ENCODE measurements at places on chromosomes 11 and 22.

GRCh38 chr11:33532720-33533385 lies 167.8 kb downstream of the C11orf91 start:
- DNase-seq: no peak

GRCh38 chr11:65851083-65851579 lies 6.8 kb downstream of the CFL1 start:
- no peak for DNase-seq

- DNase-seq: no peak
These were observed 221.4 kb downstream of the DBX1 start for GRCh38 chr11:19938866-19939265.

GRCh38 chr22:20550851-20551744 lies 43.7 kb downstream of the MED15 start:
- no peak for DNase-seq

DNA sequence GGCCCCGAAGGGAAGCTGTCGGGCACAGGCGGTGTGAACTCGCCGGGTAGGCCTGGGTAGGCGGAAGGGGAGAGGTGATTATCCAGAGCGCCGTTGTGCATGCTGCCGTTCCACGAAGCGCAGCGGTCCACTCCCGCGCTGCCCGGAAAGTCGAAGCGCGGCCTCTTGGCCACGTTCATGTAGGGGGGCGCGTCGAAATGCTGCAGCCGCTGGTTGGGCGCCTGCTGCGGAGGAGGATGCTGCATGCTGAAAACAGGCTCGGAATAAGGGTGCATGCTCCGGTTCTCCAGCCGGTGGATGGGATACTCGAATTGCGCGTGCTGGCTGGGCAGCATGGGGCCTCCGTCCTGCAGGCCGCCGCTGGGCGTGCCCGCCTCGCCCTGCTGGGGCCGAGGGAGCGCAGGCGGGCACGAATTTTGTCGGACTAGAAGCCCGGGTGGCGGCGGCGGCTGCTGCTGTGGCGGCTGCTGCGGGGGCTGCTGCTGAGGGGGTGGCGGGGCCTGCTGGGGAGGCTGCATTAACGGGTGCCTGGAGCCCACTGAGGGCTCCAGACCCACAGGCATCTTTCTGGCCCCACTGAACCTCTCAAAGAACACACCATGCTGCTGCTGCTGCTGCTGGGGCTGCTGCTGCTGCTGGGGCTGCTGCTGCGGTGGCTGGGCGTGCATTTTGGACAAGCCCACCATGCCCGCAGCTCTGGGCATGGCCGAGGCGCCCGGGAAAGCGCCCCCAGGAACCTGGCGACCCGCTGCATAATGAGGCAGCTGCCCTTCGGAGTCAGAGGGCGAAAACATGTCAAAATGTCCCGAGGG lies 2.3 kb downstream of the MN1 start:
- no peak for DNase-seq

- DNase-seq: no peak
These were observed 61.0 kb upstream of the MYO18B start for GRCh38 chr22:25680956-25681355.

- DNase-seq: no peak
These were observed 34.0 kb downstream of the IRAG1 start for GRCh38 chr11:10659339-10660216.

DNA sequence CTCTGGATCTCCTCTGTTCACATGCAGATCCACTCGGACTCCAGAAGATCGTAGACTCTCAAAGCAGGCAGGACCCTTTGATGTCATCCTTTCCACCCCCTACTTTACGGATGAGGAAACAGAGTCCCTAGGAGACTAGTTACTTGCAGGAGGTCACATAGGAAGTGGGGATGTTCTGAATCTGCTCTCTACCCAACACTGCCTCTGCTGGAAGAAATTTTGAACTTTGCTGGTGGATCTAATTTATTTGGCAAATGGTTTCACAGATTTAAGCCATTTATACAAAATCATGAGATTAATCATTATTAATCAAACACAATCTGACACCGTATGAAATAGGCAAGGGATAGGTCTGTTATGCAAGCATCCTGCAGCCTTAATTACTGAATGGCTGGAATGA lies 55.0 kb upstream of the USP47 start:
- DNase-seq: no peak

- DNase-seq: no peak
These were observed 840.4 kb upstream of the TENM4 start for GRCh38 chr11:80281194-80281593.

DNA sequence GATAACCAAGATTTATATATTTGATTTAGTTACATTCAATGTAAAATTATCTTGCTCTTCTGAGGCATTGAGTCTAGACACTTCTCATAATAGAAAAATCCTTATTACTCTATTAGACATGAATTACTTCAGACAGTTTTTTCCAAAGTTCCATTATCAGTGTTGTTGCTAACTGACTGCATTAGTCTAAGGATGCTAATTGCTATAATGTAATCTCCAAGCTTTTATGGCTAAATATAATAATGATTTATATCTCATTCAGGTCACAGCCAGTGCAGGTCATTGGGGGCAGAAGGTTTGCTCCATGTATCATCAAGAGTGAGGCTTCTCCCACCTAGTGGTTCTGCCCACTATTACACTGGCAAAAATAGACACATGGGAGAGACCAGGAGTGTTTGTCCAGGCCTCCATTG lies 377.2 kb upstream of the DDI1 start:
- no peak for DNase-seq

DNA sequence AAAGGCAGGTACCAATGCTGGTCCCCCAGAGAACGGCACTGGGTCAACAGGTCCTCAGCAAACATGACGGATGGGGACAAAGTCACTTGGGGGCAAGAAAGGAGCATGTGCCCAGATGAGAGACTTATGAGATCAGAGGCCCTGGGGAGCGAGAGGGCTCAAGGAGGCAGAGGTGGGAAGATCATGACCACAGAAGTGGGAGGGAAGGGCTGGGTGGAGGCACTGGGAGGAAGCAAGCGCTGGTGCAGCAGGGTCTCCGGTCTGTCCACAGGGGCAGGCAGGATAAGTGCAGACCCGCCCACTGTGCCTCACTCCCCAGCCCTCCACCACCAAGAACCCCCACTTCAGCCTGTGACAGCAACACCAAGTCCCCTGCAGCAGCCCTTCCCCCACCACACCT lies 10.9 kb downstream of the ELFN2 start:
- no peak for DNase-seq

- no peak for DNase-seq
These were observed 288.3 kb downstream of the CADM1 start for GRCh38 chr11:115215694-115216617.

GRCh38 chr11:117772360-117772759 lies 24.7 kb downstream of the DSCAML1 start:
- no peak for DNase-seq

GRCh38 chr11:126754591-126755426 lies 245.8 kb downstream of the KIRREL3 start:
- DNase-seq: no peak
